ENCODE measurements at places on chromosomes 3 and 15.
A peak's percentile ranks its signal among the peaks of the same experiment; 100 is the strongest.

DNA sequence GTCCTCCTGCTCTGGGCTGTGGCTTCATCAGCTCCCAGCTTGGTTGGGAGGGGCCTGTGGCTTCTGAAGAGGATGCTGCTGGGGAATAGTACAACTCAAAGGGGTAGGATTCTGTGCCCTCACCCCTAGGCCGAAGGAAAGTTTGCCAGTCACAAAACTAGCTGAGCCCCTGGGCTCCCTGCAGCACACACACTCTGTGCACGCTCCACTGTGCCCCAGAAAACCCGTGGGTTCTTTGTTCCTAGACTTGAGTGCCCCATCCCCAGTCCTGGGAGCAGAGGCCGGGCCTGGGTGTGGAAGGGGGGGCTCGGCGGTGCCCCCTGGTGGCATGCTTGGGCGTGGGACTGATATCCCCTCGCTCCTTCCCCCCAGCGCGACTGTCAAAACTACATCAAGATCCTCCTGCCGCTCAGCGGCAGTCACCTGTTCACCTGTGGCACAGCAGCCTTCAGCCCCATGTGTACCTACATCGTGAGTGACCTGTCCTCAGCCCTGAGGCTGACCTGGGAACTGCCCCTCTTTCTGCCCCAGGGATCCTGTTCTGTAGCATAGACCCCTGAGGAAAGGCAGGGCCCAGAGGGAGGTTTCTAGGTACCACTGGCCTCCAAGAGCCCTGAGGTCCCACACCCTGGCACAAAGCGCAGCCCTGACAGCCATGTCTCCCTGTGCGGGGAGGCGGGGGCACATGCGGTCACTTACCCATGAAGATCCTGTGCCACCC is 14.2 kb downstream of the CIB1 start:
- DNase-seq = peak; percentile 52

GRCh38 chr3:182392182-182392937 is 400.9 kb upstream of the ATP11B start:
- no peak for DNase-seq

DNA sequence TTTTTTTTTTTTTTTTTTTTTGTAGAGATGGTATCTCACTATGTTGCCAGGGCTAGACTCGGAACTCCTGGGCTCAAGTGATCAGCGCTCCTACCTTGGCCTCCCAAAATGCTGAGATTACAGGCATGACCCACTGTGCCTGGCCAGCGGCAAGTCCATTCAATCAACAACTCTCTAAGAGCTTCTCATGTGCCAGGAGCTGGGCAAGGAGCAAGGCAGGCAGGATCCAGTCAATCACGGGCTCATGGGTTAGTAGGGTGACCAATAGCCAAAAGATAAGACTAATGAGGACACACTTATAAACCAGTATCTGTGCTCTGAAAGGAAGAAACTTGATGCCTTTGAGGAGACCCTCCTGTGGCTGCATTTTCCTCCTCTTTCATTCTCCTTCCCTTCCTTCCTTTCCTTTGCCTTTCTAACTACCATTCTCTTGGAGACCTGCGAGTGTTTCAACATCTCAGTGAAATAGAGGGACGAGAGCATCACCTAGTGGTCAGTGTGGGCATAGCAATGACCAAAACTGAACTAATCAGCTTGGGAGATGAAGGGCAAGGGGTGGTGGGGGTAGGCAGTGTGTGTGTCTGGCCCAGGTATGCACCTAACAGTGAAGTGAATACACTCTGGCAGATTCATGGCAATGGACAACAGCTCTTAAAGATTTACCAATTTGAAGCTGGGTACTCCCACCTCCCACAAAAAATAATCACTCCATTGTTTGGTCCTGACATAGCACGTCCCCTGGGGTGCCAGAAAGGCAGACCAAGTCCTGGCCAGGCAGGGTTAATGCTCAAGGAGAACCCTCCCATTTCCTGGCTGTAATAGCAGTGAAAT is 6.3 kb downstream of the RPP25 start:
- DNase-seq = peak; percentile 71

DNA sequence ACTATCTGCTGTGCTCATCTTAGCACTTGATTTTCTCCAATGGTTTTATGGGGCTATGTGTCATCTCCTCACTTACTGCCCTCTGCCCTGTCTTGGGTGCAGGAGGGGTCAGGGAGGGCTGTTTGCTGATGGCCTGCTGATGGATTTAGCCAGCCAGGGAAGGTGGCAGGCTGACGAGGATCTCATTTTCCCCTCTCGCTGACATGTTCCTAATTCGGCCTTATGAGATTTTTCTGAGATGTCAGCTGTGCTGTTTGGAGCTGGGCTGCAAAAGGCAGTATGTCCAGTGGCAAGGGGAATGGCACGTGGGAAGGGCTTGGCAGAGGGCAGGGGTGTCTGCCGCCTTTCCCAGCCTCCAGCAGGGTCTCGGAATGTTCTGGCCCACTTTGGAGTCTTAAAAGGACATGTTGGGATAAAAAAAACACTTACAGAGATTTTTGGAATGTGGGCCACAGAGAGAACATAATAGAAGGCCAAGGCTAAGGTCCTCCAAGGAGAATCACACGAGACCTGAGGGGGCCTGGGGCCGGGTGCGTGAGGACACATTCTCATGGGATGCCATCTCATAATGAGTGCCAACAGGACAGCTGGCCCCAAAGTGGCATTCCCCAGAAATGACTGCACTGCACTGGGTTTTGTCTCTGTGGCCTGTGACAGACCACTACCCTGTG is 303.8 kb downstream of the TLE3 start:
- DNase-seq = no peak

DNA sequence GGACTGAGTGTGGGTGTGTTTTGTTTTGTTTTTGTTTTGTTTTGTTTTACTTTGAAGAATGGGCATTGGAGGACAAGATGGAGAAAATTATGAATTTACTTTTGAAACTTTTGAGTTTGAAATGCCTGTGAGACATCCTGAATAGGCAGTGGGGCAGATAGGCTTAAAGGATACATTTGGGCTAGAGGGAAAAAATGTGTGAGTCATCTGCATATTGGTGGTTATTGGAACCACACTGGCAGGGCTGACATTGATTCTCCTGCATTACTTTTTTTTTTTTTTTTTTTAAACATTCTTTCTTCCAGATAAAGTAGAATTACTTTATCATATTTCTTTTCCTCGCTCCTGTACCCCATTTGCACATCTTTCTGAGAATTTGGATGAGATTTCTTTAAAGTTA is 56.1 kb downstream of the CALML4 start:
- no peak for DNase-seq

- DNase-seq = no peak
These were observed 1109.2 kb upstream of the ALCAM start for GRCh38 chr3:104257486-104257885.

DNA sequence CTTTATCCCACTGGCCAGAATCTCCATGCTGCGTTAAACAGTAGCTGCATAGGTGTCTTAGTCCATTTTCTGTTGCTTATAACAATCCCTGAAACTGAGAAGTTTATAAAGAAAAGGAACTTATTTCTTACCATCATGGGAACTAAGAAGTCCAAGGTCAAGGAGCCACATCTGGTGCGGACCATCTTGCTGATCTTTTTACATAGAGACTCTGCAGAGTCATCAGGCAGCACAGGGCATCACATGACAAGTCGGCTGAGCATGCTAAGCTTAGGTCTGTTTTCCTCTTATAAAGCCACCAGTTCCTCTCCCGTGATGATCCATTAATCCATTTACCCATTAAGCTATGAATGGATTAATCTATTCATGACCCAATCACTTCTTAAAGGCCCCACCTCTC is 22.4 kb upstream of the FAM174B start:
- DNase-seq = no peak

- DNase-seq = no peak
These were observed 115.1 kb downstream of the ULK4 start for GRCh38 chr3:41846850-41847249.

DNA sequence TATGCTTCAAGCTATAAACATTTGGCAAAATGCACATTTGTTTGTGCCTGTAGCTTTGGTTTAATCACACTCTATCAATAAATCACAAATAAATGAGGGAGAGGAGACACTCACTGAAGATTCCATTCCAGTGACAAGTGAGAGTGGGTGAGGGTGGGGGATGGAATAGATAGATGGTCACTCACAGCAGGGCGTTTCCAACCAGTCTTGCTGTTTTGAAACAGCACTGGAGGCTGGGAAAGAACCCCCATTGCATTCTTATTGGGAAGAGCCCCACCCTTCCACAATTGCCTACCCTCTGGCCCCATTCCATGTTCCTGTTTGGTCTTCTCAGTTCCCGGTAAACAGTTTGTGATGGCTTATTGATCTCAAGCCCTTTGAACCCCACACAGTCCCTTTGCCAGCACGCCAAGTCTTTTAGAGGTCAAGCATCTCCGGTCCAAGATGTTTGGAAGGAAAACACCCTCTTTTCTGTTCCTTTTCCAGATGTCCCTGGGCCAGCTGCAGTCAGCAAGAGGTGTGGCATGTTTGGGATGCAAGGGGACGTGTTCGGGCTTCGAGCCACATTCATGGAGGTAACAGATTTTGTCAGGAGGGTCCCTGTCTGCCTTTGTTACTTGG is 30.7 kb downstream of the LMCD1 start:
- DNase-seq = no peak

- DNase-seq = no peak
These were observed 252.2 kb downstream of the FAM43A start for GRCh38 chr3:194937882-194938321.

- no peak for DNase-seq
These were observed 7.7 kb downstream of the SERP1 start for GRCh38 chr3:150538324-150539208.

DNA sequence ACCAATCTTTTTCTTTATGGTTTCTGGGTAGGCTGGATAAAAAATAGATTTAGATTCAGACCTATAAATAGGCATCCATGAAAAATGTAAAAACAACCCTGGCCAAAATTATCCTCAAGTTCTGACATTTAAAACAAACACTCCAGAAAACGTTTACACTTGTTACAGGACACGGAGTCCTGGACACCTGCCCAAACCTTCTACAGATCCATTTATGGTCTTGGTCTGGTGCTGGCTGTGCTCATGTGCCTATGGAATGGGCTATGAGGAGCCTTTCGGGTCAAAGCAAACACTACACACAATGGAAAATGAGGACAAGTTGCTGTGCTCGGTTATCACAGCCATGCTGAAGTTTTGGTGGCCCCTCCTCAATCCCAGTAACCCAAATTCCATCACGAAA is 108.1 kb downstream of the PDZRN3 start:
- no peak for DNase-seq

DNA sequence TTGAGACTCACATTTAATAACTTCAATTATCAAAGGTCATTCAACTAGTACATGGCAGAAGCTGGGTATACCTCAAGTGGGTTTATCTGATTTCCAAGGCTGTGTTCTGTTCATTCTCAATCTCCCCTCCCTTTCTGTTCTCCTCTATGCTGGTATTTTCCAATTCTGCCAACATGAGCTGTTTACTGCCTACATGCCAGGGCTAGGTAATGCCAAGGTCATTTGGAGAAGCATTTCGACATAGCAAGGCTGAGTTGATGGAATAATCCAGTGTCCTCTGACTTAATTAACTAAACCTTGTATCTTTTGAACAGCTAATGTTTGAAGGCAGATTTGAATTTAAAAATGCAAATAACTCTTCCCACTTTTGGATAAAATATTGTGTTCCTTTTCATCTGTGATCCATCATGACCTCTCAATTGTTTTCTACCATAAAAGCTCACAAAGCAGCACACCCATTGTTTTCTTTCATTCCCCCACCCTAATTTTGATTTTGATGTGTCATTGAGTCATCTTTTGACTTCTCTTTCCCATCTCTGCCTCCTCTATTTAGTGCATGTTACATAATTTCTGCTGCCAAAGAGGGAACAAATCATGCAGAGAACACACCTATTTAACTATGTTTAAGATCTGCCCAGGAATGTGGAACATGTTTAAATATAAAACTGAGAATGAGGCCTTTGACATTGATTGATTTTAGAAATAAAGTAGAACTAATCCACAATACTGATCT is 308.8 kb upstream of the NR2E3 start:
- DNase-seq = no peak

DNA sequence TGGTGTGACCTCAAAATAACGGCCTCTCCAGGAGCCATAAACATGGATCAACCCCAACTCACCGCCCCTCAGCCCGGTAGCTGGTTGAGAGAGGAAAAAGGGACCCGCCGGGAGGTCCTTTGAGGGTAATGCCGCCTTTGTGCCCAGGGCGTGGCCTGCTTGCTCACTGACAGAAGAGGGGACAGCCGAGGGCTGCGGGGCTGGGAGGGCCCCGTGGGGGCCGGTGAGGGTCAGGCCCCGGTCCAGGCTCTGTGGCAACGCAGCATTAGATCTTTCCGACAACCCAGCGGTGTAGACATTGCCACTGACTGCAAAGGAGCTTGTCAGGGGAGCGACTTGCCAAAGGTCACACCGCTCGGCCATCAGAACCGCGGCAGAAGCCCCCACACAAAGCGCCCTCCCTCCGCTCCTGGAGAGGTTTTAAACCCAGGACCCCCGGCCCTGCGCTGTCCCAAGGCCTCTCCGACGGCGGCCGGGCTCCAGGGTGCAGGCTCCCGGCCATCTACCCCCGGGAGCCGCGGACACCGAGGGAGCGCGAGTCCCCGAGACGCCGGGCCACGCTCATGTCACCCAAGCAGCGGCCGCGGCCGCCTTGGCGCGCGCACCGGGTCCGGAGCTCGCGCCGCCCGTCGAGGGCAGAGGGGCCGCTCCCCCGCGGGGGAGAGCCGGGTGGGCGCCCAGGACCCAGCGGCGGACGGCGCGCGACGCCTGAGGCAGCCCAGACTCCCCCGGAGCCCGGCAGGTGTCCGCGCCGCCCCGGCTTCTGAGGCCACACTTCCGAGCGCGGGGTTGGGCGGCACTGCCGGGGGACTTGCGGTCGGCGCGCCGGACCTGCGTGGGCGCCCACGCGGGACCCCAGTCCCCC is 975 bp downstream of the PCSK6 start:
- no peak for DNase-seq

GRCh38 chr3:33060609-33061337 is 36.2 kb downstream of the GLB1 start:
- DNase-seq = peak; percentile 54

GRCh38 chr15:59405079-59405478 is 32.4 kb upstream of the MYO1E start:
- DNase-seq = no peak

DNA sequence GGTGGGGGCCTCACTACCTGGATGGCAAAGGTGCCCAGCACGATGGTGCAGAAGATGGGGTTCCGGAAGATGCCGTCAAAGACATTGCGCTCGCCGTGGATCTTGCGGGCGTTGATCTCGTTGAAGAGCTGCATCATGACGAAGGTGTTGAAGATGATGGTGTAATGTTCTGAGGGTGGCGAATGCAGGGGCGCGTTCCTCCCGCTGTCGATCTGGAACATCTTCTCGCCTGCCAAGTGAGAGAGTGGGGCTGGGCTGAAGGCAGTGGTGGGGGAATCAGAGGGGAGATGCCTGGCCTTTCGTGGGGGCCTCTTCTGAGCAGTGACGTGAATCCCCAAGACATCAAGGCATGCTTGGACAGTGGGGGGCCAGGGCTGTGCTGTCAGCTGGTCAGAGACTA is 19.6 kb upstream of the SEC13 start:
- no peak for DNase-seq

DNA sequence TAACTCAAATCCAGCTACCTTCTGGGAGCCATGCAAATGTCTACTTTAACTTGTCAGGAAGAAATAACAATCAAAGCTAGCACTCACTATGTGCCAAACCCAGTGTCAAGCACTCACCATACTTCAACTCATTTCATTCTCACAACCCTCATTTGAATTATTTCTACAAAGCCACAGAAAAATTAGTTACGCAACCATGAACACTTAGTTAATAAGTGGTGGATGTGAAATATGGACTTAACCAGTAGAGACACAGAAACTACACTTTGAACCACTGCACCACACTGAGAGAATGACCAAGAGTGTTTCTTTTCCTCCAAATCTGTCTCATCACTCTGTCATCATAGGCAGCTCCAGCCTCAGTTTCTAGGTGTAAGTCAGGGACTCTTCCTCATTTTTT is 91.0 kb upstream of the MBNL1 start:
- no peak for DNase-seq

Measured in activated T-cell treated with anti-CD3 and anti-CD28 coated beads for 1 hour (primary cell).